ENCODE measurements at places on chromosomes 16 and 17.

GRCh38 chr17:28777178-28777577, 33.4 kb downstream of the TRAF4 start:
- DNase-seq: no peak

DNA sequence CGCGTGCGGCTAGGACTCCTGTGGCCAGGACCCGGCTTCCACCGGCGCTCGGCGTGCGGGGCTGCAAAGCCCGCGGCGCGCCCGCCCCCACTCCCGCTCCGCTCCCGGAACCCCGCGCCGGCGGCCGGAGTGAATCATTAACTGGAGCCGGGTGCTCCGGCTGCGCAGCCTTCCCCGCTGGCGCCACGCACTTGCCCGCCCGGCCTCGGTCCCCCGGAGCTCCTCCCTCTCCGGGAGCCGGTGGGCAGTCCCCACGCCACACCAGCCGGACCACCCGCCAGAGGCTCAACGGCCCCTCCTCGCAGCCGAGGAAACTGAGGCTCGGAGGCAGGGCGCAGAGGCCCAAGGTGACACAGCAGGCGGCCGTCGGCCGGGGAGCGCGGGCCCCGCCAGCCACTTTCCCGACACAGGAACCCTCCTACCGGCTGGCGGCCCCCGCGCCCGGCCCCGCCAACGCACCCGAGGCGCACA, 580 bp downstream of the BCAR1 start:
- no peak for DNase-seq

DNA sequence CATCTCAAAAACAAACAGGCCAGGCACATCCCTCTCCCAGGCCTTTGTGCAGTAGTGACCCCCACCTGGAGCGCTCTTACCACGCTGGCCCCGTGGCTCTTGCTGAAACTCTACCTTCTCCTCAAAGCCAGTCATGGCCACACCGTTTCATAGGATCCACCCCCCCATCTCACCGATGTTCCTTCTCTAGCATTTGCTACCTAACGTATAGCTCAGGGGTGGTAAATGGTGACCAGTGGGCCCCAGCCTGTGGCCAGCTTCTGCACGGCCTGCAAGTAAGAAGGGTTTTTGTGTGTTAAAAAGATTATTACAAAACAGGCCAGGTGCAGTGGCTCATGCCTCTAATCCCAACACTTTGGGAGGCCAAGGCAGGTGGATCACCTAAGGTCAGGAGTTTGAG, 43.8 kb downstream of the RMI2 start:
- DNase-seq: no peak

GRCh38 chr16:64381979-64382378, 739.9 kb downstream of the CDH11 start:
- DNase-seq: no peak

DNA sequence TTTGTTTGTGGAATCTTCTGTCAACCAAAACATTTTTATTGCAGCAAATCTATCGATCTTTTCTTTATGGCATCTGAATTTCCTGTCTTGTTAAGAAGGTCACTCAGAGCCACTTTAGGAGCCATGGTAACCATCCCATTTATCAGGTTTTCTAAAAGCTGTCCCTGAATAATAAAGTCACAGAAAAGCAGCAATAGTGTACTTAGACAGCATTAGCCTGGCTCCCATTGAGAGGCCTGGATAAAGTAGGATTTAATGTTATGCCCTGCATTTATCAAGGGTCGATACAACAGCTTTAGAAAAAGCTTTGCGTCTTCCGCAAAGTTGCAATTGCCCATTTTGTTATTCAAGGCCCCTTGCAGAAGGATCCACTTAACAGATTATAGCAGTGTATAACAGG, 10.1 kb upstream of the CD300LF start:
- no peak for DNase-seq
